ENCODE measurements at places on chromosomes 6 and 20.
A peak's percentile ranks its signal among the peaks of the same experiment; 100 is the strongest.

DNA sequence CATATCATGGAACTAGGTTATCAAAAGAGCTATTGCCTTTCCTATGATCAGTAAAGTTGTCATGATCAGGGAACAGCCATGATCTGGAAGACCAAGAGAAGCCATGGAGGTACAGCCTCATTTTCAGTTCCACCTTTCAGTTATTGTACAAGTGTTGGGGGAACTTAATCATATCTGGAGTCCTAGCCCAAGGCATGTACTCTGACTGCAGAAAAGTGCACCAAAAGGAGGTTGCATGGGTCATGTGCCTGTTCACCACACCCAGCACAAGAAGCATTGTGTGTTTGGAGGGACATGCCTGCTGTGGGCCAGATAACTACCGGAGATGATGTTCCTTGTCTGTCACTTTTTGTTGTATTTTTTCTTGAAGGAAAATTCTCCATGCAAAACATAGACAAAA lies 185.8 kb upstream of the MAN1A1 start:
- DNase-seq = no peak

DNA sequence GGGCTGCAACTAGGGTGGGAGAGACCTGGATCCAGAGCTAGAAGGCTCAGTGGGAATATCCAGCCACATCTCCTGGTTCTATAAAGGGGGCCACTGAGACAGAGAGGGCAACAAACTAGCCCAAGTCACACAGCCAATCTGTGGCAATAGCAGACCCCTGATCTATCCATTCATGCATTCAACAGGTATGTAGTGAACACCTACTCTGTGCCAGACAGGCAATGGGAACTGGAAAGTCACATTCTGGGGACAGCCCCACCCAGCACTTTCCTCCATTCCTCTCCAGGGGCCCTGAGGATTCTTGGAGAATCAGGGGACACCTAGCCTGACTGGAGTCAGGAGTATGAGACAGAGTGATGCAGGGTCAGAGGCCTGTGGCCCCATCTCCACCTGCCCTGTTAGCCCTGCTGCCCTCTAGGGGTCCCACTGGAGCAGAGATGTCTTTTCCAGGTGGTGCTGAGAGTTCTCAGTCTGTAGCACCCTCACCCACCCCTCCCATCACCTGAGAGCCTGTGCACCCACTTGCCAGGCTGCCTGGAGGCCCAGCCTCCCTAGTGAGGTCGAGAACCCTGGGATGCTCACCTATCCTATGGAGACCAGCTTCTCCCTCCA lies 13.6 kb downstream of the BPIFA2 start:
- DNase-seq = no peak

GRCh38 chr20:47274401-47275108 lies 81.9 kb downstream of the ZMYND8 start:
- no peak for DNase-seq

DNA sequence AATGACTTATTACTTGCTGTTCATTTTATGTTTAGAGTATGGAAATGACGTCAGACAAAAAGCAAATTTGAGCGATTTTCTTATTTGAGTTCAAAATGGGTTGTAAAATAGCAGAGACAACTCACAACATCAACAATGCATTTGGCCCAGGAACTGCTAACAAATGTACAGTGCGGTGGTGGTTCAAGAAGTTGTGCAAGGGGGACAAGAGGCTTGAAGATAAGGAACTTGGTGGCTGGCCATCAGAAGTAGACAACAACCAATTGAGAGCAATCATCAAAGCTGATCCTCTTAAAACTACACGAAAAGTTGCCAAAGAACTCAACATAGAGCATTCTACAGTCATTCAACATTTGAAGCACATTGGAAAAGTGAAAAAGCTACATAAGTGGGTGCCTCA lies 43.8 kb downstream of the REV3L start:
- DNase-seq = no peak

GRCh38 chr6:106084106-106084988 lies 1.8 kb upstream of the PRDM1 start:
- DNase-seq = no peak

DNA sequence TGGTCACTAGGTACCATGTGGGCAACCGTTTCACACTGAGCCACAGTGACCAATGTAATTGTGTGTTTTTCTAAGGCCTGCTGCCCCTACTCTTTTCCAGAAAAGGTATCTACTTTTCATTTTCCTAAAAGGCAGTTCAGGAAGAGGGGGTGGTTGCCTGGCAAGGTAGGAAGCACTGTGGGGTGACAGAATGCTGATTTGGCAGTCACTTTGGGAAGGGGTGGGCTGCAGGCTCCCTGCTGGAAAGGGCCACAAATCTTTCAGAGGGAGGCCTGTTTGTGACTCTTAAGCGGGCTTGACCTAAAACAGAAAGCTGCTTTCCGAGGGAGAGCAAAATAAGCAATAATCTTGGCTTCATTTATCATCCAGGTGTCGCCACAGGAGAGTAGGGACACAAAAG lies 5.2 kb upstream of the NNAT start:
- no peak for DNase-seq

- DNase-seq = no peak
Observed at GRCh38 chr20:17044891-17045290, 181.9 kb upstream of the PCSK2 start.

- peak; percentile 30 for DNase-seq
Observed at GRCh38 chr20:46132705-46133120, 14.6 kb downstream of the CD40 start.

GRCh38 chr6:5697508-5697907 lies 309.2 kb downstream of the NRN1 start:
- DNase-seq = no peak

DNA sequence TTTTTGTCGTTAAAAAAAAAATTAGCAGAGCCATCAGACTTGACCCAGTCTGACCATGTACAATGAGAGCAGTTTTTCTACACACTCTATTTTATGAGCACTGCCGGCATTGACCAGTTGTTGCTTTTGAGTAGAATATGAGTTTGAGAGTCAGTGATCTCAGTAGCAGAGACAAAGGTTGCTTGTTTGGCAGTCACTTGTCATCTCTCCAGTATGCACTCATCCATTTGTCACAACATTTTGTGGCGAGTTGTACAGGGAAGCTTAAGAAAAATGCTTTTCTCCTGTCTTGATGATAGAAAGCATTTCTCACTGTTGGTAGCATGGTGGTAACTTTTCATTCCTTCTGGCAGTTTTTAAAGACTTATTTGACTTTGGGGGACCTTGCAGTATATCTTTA lies 159.9 kb downstream of the MMS22L start:
- DNase-seq = no peak

All from stimulated activated CD4-positive, alpha-beta T cell treated with anti-CD3 and anti-CD28 coated beads, Interleukin-1b, Interleukin-23, amount 100 ng/mL, for 24 hours (primary cell).